Large intestine (tissue), 12 donors: ENCODE measurements at places on chromosomes 5 and 9. TPM values are rescaled to one million over a fixed set of nuclear protein-coding genes. Genes with fewer than 3 reads are reported as not detected.
A peak's percentile ranks its signal among the peaks of the same experiment; 100 is the strongest.

- no peak overlapping the region for H3K4me3 ChIP-seq
- peak; percentile 79 for DNase-seq
- H3K4me1 ChIP-seq = peaks cover 66% of the 10 kb centered on the region
- H3K36me3 ChIP-seq = peaks cover 15% of the 10 kb centered on the region
- H3K27me3 ChIP-seq = no peaks in the 10 kb centered on the region
These were observed 3.2 kb downstream of the NEURL1B start for GRCh38 chr5:172644266-172644665.

The TAF11L10 gene
- polyA plus RNA-seq = not detected

The ZDHHC11B gene
- polyA plus RNA-seq = 16.1 TPM

The SLC6A18 gene
- polyA plus RNA-seq = 0.03 TPM

The MSMP gene
- polyA plus RNA-seq = 0.61 TPM

The ANKRD34B gene
- not detected for polyA plus RNA-seq

The TEK gene
- polyA plus RNA-seq = 14.6 TPM

DNA sequence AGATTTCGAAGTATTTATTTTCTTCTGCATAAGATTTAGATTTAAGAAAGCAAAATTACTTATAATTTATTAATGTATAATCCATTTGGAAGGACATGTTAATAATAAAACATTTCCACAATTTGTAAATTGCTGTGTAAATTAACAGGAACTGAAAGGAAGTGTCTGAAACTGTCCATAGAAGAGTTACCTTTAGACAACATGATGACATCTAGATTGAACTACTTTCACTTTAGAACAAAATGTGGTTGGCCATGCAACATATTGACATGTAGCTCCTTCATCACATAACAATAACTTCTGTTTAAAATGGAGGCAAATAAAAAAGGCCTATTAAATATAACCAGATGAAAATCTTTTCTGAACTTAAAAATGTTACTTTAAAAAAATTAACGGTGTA lies 1849.5 kb upstream of the ACO1 start:
- H3K36me3 ChIP-seq = no peaks in the 10 kb centered on the region
- H3K27me3 ChIP-seq = no peaks in the 10 kb centered on the region
- DNase-seq = no peak
- no peak overlapping the region for H3K4me3 ChIP-seq

GRCh38 chr5:33702867-33703266 lies 188.9 kb downstream of the ADAMTS12 start:
- no peak overlapping the region for H3K27ac ChIP-seq
- H3K4me1 ChIP-seq = no peaks in the 10 kb centered on the region
- H3K4me3 ChIP-seq = no peak overlapping the region
- no peak for DNase-seq
- no peaks in the 10 kb centered on the region for H3K36me3 ChIP-seq
- no peaks in the 10 kb centered on the region for H3K27me3 ChIP-seq
